ENCODE measurements at places on chromosomes 3 and 15. TPM values are rescaled to one million over a fixed set of nuclear protein-coding genes. Genes with fewer than 3 reads are reported as not detected.

DNA sequence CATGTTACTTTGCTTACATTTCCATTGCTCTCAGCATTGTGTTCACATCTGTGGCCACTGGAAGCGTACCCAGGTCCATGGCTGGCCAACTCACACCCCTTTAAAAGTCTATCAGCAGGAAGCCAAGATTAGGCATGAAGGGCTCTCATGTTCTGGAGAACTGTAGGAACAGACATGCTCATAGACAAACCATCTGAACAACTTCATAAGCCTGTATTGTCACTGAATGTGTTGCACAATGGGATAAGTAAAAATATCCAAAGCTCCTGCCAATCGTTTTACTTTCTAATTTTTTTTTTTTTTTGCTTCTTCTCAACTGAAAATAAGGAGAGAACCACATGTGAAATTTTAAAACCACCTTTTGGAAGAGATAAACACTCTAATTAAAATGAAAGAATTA lies 6.4 kb downstream of the RPLP1 start:
- no peak for DNase-seq

DNA sequence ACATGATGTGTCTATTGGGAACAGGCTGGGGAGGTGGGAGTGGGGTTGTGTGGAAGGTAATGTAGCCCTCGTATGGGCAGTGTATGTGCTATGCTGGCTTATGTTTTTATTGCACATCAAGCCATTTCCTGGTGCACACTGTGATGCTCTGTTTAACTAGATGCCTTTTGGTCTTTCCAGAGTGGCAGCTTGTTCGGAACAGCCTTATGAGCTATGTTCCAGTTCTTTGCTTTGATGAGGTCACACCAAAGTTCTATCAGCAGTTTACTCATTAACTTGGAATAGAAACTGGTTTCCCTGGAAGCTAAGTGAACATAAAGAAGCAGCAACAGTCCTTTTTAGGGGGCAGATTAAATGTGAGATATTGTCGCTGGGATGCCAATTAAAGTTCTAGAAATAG lies 133.9 kb downstream of the DIPK2A start:
- no peak for DNase-seq

Gene ECE2
- not detected for total RNA-seq

Gene GOLGA8J
- not detected for total RNA-seq

Gene GOLGA6L4
- total RNA-seq, result 3.4 TPM
